ENCODE measurements at places on chromosomes 11 and 22.
A peak's percentile ranks its signal among the peaks of the same experiment; 100 is the strongest.

GRCh38 chr11:66080055-66080817 lies 10.2 kb downstream of the PACS1 start:
- DNase-seq: peak; percentile 55

GRCh38 chr22:39185601-39186012 lies 33.1 kb upstream of the CBX7 start:
- DNase-seq: no peak

- no peak for DNase-seq
These were observed 7.9 kb upstream of the TH start for GRCh38 chr11:2179516-2179915.

DNA sequence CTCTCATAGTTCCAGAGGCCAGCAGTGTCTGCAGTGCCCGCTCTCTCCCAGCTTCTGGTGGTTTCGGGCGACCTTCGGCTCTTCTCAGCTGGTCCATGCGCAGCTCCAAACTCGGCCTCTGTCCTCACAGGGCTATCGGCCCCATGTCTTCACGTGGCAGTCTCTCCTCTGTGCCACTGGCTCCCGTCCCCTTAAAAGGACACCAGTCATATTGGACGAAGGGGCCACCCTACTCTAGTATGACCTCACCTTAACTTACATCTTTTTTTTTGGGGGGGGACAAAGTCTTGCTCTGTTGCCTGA lies 13.8 kb downstream of the LTO1 start:
- DNase-seq: no peak

DNA sequence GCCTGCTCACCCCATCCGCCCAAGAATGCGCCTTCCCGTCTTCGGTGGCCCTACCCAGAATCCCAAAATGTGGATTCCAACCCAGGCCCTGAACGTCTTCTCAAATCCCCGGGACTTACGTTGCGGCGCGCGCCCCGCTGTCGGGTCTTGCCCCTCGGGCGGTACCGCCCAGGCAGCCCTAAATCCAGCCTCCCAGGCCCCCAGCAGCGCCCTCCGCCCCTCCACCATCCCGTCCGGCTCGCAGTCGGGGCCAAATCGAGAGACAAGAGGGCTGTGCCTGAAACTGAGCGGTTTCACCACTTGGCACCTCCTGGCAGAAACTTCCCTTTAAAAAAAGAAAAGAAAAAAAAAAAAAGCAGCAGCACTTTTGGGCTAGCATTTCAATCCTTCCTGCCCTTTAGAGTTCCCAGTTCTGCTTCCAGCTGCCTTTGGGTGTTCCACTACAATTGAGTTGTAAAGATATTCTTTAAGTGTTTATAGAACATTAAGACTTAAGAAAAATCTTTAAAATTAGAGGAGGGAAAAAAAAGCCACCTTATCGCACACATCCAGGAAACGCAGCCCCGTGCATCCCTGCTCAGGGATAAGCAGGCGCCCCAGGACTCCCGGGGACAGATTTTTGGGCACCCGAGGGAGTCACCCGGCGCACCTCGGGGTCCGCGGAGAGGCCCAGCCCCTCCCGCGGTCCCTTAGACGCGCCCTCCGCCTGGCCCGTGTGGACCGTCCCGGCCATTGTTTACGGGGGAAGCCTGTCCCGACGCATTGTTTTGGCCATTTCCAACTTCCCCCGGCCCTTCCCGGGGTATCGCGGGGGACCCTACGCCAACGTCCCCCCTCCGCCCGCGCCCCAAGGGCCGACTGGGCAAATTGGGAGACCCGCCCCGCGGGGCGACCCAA lies 57.6 kb downstream of the KCNJ4 start:
- DNase-seq: no peak

GRCh38 chr22:25950111-25950510 lies 208.1 kb downstream of the MYO18B start:
- no peak for DNase-seq
